ENCODE measurements at places on chromosomes 13 and 19.

GRCh38 chr13:97493456-97493855 is 59.5 kb downstream of the RAP2A start:
- DNase-seq, result no peak

- no peak for DNase-seq
Measured at GRCh38 chr19:8185343-8186068, 23.7 kb upstream of the CERS4 start.

- DNase-seq, result no peak
Measured at GRCh38 chr13:67120872-67121531, 109.1 kb downstream of the PCDH9 start.

DNA sequence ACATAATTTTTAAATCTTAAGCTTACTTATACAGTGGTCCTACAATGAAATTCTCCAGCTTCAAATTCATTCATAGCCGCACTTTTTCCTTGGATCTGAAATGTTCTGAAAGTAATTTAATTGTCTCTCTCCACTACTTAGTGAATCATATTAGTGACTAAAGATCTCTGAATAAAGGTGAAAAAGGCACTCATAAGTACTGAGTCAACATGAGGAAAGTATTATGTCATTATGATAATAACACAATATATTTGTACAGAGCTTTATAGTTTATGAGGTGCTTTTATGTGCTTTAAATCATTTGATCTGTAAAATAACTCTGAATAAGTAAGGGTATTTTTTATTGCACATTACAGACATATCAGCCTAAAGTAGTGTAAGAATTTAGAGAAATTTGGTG is 628.2 kb upstream of the SLITRK5 start:
- no peak for DNase-seq

- peak; percentile 49 for DNase-seq
Measured at GRCh38 chr19:35959040-35959967, 23.1 kb downstream of the LRFN3 start.

DNA sequence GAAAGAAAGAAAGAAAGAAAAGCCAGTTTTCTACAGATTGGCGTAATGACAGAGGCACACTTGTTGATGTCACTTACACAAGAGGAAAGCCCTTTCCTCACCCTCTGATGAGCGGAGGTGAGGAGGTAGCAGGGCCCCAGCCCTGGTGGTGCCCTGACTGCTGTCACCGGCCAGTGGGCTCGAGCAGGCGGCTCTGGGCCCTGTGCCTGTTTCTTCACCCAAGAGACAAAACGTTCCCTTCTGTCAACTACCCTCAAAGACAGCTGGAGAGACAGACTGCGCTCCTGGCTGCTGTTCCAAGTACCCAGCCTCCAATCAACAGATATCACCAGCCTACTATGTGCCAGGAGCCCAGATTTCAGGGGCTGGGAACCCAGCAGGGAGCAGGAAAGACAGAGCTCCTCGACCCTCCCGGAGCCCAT is 10.1 kb downstream of the EPS15L1 start:
- peak; percentile 74 for DNase-seq

DNA sequence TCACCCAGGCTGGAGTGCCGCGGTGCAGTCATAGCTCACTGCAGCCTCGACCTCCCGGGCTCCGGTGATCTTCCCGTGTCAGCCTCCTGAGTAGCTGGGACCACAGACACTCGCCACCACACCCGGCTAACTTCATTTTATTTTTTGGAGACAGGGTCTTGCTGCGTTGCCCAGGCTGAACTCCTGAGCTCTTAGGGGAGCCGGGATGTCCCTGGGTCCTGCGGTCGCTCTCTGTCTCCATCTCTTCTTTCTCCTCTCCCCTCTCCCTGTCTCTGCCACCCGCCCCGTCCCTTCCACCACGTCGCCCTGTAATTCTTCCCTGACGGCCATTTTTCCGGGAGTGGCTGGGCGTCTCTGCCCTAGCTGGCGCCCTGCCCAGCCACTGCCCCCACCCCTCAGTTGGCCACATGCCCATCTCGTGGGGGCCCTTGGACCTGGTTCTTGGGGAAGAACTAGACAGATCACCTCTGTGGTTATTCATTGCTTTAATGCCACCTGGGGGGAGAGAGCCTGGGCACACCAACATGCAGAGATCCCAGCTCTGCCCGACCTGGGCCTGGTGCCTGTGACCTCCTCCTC is 18.9 kb downstream of the ARID3A start:
- no peak for DNase-seq

DNA sequence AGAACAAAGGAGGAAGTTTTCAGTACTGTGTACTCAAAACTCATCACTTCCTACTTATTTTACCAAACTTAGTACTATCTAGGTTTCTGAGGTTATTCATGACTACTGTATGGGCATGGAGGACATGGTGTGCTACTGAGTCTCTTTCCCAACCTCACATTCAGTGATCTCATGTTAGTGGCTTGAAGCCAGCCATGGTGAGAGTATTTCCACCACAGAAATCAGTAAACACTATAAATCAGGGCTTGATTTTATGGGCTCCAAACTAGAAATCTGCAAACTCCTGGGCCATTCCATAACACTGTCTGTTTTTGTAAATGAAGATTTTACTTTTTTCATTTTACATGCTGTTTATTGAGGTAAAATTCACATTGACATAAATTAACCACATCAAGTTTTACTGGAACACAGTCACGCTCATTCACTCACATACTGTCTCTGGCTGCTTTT is 19.7 kb downstream of the MED26 start:
- no peak for DNase-seq

DNA sequence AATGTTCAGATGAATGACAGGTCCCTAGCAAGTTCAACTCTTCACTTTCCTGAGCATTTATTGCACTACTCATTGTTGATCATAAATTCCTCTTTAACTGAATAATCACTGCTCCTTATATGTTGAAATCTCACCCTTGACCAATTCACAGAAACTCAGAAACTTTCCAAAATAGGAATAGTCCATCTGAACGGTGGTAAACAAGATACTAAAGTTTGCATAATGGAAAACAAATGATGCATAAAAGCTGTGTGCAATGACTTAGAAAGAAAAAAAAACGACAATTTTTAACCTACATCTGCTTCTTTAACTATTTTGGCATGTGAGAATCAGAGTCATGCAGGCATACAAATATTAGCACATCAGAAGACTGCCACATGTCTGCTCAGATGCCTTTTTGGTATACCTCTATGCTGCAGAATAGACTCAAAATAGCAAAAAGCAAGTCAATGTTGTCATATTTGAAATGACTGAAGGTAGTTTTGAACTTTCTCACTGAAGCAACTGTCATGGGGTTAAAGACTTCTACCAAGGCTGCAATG is 34.8 kb downstream of the SLC10A2 start:
- no peak for DNase-seq

DNA sequence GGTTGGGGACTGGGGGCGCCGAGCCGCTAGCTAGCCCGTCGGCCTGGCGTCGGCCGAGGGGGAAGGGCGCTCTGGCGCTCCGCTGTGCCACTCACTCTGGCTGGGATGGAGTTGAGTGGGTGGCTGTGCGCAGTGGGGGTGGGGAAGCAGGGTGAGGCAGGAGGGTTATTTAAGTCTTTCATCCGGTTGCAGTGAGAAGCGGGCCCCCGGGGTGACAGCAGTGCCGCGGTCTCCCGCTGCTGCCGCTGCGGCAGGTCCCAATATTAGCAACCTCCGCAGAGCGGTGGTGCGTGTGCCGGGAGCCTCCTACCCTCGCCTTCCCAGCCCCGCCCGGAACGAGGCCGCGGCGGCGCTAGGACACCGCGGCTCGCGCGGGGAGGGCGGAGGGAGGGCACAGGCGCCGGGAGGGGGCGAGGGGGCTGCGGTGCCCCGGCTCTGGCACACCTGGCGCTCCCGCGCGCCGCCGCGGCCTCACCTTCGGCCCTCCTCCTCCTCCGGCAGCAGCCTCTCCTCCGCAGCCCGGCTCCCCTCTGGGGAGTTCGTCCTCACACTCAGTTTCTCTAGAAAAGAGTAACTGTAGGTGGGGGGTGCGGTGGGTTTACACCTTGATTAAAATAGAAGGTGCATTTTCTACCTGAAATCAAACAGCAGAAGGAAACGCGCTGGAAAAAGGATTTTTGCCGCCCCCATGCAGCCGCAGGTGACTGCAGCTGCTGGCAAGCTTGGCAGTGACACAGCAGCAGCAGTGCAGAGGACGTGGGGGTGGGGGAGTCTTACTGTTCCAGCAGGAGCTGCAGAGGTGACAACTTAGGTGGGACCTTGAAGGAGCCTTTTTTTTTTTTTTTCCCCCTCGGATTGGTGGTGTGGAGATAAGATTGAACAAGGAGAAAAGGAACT is 4.5 kb downstream of the FGF9 start:
- DNase-seq, result peak; percentile 43

GRCh38 chr19:17953869-17954268 is 13.0 kb upstream of the KCNN1 start:
- DNase-seq, result no peak

DNA sequence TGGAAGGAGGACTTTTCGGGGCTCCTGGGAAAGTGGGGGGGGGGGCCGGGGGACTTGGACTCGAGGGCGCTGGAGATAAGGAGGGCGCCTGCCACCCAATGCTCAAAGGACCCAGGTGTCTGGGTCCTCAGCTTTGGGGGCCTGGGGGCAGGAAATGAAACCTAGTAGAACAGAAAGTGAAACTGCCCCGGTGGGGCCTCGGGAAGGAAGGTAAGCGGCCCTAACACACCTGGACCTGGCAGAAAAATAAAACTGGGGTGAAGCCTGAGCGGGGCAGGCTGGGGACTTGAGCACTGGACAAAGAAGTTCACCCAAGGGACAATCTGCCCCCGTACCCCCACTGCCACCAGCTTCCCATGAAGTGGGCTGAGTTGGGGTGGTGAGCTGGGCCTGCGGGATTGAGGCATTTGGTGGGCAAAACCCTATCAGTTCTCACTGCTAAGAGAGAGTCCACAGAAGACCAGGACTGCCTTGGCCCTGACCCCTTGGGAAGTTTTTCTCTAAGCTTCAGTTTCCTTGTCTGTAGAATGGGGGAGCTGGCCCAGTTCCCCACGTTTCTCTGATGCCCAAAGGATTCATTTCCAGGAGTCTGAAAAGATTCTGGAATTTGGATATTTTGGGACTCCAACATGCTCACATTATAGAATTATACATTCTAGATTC is 2.3 kb downstream of the PRKD2 start:
- DNase-seq, result no peak

- no peak for DNase-seq
Measured at GRCh38 chr19:55535173-55535964, 1.6 kb downstream of the SBK2 start.

- DNase-seq, result no peak
Measured at GRCh38 chr13:73943137-73943964, 190.9 kb downstream of the KLF12 start.

DNA sequence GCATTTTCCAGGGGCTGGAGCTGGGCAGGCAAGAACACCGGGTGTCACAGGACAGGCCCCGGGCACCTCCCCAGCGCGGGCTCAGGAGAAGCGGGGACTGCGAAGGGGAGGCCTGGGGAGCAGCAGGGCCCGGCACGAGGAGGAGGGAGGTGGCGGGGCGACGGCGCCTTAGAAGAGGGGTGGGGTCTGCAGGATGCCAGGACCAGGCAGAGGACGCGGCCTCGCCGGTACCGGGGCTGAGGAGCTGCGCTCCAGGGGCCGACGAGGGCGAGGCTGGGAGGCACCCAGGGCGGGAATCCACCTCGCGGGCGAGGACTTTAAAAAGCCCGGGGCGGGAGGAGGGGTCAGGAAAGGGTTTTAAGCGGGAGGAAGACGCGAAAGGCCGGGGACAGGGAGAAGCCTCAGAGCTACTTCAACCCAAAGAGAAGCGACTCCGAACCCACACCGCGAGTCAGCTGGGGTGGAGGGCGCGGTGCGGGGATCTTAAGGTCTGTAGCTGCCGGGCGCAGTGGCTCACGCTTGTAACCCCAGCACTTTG is 665 bp downstream of the ZNF347 start:
- peak; percentile 47 for DNase-seq

DNA sequence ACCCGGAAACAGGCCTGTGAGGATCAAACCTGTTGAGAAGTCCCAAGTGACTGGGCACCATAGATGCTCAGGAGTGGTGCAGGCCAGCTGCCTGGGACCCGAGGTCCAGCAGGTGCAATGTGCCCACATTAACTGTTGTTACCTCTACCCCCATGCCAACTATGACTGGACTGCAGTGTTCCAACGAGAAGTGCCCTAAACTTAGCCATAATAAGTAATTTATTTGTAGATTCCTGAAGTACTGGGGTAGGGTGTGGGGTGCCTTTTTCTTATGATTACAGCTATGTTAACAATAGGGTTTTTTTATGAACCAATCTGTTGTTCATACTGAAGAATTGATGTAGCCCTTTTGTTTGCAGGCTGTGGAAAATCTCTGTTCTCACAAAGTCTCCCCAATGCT is 9.2 kb downstream of the CUL4A start:
- DNase-seq, result no peak

DNA sequence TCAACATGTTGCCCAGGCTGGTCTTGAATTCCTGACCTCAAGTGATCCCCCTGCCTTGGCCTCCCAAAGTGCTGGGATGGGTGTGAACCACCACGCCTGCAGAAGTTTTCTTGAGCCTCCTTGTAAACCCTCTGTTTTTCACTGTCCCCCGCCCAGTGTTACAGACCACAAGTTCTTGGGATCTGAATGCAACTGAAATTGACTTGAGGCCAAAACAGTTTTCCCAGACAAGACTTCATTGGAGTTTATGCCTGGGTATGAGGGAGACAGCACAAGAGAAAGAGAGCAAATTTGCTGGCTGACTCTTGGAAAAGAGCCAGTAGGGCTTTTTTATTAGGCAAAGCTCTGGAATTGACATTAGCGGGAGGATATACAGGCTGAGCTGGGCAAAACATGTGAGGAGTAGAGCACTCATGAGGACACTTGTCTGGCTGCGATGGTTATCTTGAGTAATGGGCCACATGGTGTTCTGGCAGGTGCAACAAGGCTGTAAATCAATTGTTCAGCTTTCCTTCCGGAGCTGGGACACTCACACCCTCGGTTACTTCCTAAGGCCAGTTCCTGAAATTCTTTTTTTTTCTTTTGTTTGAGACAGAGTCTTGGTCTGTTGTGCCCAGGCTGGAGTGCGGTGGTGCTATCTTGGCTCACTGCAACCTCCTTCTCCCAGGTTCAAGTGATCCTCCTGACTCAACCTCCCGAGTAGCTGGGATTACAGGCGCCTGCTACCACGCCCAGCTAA is 12.7 kb upstream of the HNRNPL start:
- peak; percentile 45 for DNase-seq

DNA sequence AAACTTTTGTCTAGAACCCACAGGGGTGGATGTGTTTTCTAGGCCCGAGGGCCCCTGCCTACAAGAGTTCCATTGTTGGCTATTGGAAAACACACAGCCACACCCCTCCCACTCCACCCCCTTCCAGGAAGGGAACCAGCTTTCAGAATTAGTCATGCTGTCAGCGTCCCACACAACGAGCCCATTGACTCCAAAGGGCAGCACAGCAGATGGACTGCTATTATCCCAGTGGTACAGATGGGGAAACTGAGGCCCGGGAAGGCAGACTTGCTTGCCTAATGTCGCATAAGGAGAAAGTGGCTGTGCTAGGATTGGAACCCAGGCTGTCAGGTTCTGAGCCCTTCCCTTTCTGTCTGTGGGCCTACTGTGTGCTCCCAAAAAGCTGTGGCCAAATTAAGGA is 8.1 kb upstream of the FXYD3 start:
- DNase-seq, result no peak

- no peak for DNase-seq
Measured at GRCh38 chr13:78193846-78194245, 275.2 kb upstream of the EDNRB start.
